Activated T-cell treated with anti-CD3 and anti-CD28 coated beads, Interleukin-2, amount 50 U/mL, for 72 hours (primary cell): ENCODE measurements at places on chromosomes 6 and 20. TPM values are rescaled to one million over a fixed set of nuclear protein-coding genes. Genes with fewer than 3 reads are reported as not detected.

DNA sequence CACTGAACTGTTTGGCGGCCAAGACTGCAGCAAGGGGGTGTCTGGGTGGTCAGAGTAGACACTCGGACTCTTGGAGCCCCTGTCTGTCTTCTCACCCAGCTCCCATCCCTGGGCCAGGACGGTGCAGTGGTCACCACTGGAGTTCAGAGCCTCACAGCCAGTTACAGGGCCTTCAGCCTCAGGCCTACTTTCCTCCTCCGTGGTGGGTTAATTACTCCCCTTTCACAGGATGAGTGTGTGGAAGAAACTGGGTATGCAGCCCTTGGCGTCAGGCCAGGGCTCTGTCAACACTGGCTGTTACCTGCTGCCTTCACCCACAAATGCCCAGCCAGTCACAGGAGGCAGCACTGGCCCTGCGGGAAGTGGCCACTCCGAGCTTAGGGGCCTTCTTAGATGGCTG, 1.8 kb upstream of the YTHDF1 start:
- DNase-seq: peak; percentile 22

DNA sequence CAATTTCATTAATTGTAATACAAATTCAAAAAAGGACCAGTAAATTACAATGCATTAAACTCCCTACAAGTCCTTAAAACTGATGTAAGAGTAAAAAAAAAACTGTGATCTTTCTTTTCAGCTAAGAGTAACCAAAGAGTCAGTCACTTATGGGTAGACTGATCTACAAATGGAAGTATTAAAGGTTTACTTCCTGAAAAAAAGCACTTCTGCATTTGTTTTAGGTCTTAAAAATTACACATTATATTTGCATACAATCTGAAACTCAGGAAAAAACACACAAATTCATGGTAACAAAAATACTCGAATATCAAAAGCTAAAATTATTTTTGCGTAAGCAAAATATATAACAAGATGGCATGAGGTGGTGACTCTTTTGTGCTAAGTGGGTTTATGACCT, 23.5 kb downstream of the USP49 start:
- no peak for DNase-seq

- no peak for DNase-seq
These were observed 58.3 kb upstream of the GGTLC1 start for GRCh38 chr20:24046888-24047287.

DNA sequence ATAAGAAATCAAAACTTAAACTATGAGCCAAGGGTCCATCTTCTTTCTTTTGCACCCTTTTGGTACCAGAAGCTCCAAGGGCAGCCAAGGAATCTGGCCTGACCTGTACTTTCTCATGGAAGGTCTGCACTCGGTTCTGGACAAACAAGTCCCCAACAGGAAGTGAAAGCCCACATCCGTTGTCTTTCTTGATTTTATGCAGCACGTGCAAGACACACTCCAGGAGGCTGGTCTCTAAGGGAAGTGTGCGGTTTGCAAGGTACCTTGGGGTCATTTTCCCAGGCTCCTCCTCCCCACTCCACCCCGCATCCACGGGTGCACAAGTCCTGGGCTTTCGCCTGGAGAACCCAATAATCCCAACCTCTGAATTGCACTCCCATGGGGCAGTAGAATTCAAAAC, 101.9 kb downstream of the NFATC2 start:
- no peak for DNase-seq

The FRMD1 gene
- 0.05 TPM for total RNA-seq
